ENCODE measurements at places on chromosomes 3 and 15.

- no peak for DNase-seq
Observed at GRCh38 chr15:96121086-96121920, 209.2 kb upstream of the NR2F2 start.

DNA sequence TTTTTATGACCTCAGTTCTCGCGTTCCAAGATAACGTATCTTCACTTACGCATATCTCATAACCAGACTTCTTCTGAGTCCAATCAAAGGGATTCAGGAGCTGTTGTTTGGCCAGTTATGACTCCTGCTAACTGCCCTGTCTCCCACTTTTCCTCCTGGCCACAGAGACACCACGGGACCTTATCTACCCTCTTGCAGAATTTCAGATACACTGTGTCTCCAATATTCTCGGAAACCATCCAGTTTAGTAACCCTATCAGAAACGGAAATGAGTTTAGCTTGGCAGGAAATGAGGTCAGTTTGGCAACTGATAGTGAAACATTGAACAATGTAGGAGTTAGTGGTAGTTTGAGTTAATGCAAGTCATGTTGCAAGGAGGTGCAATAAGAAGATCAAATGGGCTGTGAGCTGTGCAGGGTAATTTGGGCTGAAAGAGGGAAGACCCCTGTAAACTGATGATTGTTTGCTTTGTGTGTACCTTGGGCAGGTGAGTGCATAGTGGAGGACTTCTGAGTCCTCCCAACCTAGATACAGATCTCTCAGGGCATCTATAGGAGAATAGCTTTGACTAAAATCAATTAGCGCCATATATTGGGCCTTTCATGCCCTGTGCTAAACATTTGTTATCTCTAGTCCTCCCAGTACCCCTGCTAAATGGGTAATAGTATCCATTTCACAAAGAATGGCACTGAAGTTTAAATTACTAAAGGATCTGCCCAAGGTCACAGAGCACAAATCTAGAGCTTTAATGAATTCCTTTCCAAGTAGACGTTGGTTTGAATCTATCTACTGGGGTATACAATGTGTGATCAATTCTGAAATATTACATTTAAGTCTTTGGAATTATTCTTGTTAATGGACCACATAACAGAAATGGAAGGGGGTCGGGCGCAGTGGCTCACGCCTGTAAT lies 41.3 kb upstream of the PIK3CB start:
- peak; percentile 90 for DNase-seq

GRCh38 chr15:64691896-64692565 lies 83.4 kb downstream of the RBPMS2 start:
- DNase-seq = peak; percentile 88

- no peak for DNase-seq
Observed at GRCh38 chr15:93158097-93158900, 69.3 kb upstream of the RGMA start.

- DNase-seq = peak; percentile 57
Observed at GRCh38 chr3:46998121-46998851, 18.8 kb downstream of the NBEAL2 start.
